ENCODE measurements at places on chromosomes 1 and 21.

DNA sequence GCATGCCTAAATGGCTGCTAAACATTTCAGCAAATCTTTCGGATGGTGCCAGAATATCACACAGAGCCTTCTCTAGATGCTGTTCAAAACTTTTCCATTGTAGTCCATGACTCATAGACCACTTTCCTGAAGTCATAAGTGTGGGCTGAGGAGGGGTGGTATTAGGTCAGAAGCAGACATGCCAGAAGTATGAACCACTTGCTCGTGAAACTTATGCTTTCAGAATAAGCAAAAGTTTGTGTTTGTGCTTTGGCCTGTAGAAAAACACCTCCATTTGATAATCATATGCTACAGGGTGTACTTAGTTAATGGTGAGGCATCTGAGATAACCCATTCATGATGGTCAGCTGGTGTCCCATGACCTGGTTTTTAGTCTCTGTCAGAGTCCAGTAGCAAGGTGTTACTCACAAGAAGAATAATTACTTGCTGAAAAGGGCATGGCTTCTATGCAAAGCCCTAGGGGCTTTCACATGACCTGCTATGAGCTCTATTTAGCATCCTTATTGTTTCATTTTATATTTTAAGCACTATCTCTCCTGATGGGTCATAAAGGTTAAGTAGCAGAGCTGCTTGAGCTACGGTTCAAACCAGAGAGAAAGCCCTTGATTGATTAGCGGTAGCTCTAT is 183.1 kb upstream of the IVNS1ABP start:
- no peak for DNase-seq

- DNase-seq: no peak
These were observed 56.7 kb downstream of the PRRX1 start for GRCh38 chr1:170720661-170721060.

GRCh38 chr1:234879147-234880080 is 249.2 kb downstream of the TOMM20 start:
- no peak for DNase-seq

DNA sequence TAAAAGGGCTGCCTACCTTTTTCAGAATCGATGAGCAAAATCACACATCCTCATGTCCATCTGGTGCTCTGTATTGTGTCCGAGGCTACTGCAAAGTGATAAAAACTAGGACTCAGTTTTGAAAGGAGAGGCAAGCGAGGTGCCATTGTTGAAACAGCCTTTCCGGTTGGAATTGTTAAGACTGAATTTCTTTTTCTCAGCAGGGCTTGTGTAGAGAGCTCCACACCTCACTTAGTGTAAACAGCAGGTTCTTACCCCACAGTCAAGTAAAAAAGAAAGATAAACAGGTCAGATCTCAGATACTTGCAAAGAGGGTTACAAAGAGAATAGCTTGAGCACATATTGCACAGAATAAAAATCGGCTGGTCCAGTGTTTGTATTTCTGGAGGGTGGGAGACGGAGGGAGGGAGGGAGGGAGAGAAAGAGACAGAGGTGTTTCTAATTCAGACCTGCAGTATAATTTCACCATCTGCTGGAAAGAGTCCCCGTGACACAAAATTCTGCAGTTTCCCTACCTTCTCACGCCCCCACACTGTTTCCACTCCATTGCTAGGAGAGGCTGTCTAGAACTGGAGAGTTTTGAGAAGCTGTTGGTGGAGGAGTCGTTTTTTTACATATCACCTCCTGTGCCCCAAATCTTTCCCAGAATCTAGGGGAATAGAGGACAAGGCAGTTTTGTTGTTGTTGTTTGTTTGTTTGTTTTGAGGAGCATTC is 82.5 kb downstream of the EDEM3 start:
- no peak for DNase-seq

DNA sequence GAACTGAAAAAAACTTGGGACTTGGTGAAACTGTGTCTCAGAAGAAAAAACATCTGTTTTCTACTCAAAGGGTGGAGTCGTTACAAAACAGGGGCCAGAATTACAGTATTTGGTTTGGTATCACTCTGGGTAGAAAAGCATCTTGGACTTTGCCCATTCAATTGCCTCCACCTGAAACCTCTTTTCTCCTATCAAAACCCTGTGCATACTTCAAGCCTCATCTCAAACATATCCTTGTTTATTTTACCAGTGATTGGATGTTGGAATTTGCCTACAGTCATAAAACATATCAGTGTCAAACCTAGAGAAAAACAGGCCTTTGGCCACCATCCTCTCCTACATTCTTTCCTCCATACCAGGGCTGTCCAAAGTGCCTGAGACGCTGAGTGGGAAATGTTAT is 281.5 kb downstream of the PLPP3 start:
- no peak for DNase-seq

GRCh38 chr21:42514883-42515228 is 1.2 kb downstream of the SLC37A1 start:
- no peak for DNase-seq

- DNase-seq: no peak
These were observed 123.1 kb upstream of the ESRRG start for GRCh38 chr1:216846339-216846738.

- no peak for DNase-seq
These were observed 41.3 kb upstream of the TRIM45 start for GRCh38 chr1:117162816-117163215.

GRCh38 chr1:160877221-160877620 is 7.8 kb downstream of the ITLN1 start:
- no peak for DNase-seq

GRCh38 chr21:35273333-35273732 is 224.2 kb upstream of the RUNX1 start:
- DNase-seq: no peak

GRCh38 chr1:42844592-42845140 is 1.7 kb upstream of the ZNF691 start:
- no peak for DNase-seq

DNA sequence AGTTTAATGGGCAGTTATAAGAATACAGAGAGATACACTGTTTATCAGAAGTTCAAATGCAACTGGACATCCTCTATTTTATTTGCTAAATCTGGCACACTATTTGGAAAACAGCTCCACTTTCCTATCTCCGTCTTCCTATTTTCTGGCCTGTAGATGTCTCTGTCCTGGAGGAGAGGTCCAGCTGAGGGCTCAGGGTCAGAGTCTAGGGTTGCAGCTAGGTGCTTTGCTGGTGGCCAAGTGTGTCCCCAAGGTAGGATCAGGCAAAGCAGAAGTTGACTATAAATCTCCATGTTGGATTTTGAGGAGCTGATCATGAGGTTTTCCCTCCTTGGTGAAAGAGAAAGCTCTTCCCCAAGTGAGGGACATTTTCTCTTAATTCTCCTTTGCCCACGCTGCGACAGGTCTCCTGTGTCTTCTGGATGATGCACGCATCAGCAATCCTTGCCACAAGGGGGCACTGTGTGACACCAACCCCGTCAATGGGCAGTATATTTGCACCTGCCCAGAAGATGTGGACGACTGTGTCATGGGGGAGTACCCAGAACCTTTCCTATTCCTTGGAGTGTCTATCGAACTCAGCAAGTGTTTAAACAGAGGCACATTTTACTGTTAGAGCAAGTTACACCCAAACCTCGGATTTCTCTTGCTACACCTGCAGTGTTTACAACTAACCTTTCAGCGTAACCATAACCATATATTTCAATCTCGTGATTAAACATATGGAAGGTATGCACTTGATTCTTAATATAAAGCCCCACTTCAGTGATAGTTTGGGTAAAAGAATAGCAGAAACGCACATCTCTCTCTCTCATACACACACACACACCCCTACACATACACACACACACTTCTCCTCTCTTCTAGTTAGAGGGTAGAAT is 10.2 kb downstream of the ADAM30 start:
- DNase-seq: peak; percentile 75

- DNase-seq: no peak
These were observed 27.5 kb upstream of the RSPO1 start for GRCh38 chr1:37662031-37662755.

GRCh38 chr1:166165661-166166328 is 1.0 kb downstream of the FAM78B start:
- DNase-seq: no peak

GRCh38 chr1:2156866-2157265 is 37.7 kb downstream of the FAAP20 start:
- no peak for DNase-seq

Data from left lobe of liver (tissue), 2 donors.